AG04450 (cell line): ENCODE measurements at places on chromosomes 4 and X.

DNA sequence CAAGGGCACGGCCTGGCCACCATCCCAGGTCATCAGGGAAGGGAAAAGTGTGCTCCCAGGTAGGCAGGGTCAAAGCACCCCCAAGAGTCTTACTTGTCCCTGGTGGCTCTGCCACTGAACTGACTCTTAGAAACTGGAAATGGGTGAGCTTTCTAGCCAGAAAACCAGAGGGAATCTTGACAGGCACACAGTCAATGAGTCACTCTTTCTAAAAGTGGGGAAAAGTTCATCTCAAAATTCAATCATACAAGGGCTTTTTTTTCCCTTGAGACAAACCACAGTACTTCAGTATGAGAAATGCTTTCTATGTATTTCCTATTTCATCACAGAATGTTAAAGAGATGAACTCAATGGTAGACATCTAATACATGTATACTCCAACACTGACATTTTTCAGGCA lies 12.5 kb downstream of the HPF1 start:
- DNase-seq = no peak

- no peak for DNase-seq
Observed at GRCh38 chrX:124462931-124463330, 116.6 kb downstream of the SH2D1A start.

DNA sequence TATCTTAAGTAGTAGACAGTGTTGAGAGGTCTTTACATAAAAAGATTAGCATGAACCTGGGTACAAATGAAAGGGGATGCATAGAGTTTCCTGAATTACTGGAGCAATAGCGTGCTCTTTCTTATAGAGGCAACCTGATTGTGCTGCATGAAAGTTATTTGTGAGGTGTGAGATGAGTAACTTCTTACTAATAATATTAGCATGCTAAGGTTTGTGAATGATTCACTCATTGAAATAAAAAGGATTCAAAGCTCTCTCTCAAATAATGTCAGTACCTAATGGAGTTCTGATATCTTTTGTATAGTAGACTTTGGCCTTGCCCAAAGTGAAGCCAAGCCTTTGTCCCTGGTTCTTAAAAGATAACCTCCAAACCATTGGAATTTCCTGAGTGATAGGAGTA lies 131.0 kb upstream of the CXXC4 start:
- DNase-seq = no peak

DNA sequence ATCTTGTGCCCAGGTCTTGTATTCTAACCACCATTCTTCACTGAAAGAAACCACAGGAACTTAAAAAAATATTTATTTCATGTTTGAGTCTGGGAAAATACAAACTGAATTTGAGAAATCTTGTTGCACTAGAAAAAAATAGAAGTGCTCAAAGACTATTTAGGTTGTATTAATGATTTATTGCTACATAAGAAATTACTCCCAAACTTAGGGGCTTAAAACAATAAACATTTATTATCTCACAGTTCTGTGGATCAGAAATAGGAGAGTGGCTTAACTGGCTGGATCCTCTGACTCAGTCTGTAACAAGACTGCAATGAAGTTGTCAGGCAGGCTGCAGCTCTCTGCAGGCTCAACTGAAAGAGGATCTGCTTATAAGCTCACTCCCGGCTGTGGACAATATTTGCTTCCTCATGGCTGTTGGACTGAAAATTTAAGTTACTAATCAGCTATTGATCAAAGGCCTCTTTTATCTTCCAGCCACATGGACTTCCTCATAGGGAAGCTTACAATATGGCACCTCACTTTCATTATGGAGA lies 295.4 kb upstream of the FAM241A start:
- DNase-seq = no peak

DNA sequence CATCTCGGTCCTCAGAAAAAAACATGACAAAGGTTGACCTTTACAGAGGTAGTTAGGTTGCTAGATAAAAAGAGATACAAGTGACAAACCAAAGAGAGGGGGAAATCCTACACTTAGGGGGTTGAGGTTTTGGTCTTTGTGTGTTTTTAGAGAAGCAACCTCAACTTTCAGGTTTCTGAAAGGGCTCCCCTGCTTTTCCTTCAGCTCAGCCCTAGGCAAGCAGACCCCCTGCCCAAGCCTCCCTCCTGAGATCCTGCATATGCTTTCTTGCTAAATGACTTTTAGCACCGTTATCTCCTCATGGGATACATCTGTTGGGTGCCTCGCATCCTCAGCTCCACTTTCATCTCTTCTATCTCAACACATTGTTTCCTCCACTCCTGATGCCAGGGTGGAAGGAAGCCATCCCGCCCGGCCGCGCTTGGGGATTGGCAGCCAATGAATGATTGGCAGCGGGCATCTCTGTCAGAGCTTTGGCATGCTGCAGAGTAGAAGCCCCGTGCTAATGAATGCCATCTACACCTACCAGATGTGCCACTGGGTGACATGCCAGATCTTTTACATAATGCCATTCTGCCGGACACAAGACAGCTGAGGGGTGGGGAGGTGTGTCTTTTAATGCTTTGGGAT lies 15.0 kb upstream of the PRDM8 start:
- no peak for DNase-seq

DNA sequence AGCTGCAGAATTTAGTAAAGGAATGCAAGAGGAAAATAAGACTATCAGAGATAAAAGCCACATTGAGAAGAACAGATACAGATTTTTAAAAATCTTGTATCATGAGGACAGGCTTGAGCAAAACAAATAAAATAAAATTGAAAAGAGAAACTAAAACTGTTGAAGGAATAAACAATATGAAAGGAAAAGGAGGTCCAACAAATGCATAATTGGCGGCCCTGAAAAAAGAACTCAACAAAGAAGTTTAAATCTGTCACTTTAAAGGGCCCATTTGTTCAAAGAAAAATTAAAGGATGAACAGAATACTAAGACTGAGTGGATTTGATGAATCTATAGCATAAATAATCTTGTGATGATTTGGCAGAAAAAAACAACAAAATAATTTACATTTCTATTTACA lies 36.5 kb downstream of the TMPRSS11B start:
- DNase-seq = no peak

DNA sequence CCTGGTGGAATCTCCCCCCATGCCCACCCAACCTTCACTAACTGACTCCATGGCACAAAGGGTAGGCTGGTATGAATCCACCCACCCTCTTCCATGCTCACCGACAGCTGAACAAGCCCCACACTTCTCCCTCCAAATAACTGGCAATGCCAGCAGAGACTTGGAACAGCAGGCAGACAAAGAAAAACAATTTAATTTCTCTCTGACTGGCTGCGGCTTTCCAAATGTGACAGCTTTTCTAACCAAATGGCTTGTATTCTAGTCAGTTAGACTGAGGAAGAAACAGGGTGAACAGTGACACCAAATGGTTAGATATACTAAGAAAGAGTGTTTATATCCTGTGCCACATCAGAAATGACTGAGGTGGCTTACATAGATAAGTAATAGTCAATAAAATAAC lies 199.3 kb upstream of the ADAMTS3 start:
- no peak for DNase-seq

GRCh38 chr4:147518846-147519767 lies 38.2 kb downstream of the EDNRA start:
- peak; percentile 48 for DNase-seq

GRCh38 chr4:38034986-38035882 lies 75.0 kb downstream of the PTTG2 start:
- DNase-seq = peak; percentile 32

GRCh38 chrX:19866626-19867410 lies 20.6 kb downstream of the SH3KBP1 start:
- DNase-seq = no peak

DNA sequence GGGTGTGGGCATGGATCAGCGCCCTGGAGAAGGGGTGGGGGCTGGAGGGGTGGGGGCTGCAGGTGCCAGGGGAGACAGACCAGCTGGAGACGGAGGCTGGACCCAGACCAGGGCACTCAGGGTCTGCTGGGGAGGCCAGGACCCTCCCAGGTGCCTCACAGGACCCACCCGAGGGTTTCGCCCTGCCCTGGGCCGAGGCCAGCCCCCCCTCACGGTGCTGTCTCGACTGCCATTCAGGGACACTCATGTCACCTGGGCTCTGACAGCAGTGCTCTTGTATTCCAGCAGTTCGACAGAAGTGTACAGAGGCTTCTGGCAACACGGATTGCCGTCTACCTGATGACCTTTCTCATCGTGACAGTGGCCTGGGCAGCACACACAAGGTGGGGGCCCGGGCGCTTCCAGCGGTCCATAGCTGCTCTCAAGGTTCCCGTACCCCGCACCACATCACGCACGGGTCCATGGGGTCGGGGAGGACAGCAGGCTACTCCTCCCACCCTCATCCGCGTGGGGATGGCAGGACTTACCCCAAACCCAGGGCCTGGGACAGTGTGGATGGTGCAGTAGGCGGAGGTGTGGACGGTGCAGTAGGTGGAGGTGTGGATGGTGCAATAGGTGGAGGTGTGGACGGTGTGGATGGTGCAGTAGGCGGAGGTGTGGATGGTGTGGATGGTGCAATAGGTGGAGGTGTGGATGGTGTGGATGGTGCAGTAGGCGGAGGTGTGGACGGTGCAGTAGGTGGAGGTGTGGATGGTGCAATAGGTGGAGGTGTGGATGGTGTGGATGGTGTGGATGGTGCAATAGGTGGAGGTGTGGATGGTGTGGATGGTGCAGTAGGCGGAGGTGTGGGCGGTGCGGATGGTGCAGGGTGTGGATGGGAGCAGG lies 18.1 kb downstream of the TMEM175 start:
- DNase-seq = no peak

- peak; percentile 36 for DNase-seq
Observed at GRCh38 chrX:101659601-101660063, at the start of gene ARMCX2. ARMCX2 (minus strand) TSS chrX:101659850; CDS start chrX:101657588, 2,262 bp downstream.

- DNase-seq = no peak
Observed at GRCh38 chr4:7817877-7818398, 121.7 kb downstream of the AFAP1 start.

DNA sequence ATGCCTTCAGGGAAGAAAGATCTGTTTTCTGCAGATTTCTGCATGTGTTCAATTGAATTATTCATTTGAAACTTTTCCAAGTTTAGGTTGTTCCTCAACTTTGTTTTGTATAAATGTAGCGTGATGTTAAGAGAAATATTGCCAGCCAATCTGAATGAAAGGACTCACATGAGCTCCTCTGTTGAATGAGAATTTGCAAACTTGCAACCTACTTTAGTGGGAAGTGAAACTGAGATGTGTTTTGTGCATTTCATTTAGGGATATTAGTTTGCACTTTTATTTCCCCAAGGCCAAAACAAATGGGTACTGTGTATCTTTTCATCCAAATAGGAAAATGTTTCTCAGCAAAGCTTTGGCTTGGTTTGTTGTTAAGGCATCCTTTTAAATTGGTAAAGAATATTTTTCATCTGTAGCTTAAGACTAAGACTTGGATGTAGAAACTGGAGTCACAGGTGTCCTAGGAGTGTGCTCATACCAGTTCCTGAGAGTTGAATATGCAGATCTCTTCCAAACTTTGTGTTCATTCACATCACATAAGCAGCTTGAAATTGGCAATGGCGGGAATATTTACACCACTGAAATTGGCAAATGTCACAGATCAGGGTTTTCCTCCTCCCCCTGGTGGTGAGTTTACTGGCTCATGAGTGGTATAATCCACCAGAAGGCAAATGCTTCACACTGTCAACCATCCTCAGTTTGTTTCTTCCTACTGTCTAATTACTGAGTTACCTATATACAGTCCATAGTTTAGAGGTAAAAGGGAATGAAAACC lies 193.6 kb upstream of the BANK1 start:
- DNase-seq = no peak

DNA sequence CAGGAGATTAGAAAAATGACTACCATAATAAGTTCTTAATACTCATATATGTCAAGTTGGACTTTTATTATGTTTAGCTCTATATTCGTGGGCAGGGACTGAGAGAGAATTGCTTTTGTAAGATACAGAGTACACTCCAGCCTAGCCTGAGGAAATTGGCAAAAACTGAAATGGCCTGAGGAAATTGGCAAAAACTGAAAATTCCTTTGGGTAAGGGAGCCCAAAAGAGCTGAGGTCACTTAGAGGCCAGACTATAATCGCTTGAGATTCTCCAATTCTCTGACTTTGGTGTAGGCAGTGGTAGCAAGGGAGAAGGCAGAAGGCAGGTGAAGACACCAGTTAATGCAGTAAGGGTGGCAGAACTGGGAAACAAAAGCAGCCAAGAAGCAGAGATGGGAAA lies 124.5 kb upstream of the HCCS start:
- no peak for DNase-seq

DNA sequence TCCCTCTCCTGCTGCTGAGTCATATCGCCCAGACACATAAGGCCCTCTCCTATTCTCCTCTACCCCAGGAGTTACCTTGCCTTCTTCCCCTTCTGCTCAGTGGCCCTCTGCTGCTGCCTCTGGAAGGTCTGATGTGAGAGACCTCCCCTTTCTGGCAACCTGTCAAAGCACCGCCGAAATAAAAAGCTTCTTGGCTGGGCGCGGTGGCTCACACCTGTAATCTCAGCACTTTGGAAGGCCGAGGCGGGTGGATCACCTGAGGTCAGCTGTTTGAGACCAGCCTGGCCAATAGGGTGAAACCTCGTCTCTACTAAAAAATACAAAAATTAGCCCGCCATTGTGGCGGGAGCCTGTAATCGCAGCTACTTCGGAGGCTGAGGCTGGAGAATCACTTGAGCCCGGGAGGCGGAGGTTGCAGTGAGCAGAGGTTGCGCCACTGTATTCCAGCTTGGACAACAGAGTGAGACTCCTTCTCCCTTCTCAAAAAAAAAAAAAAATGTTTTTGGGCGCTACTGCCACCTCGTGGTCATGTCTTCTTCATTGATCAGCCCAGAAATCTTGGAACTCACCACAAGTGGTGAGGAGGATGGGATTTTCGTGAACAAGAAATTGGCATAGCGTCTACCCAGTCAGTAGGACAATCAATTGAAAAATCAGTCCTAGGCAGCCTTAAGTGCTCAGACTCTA lies 8.6 kb upstream of the ZXDA start:
- DNase-seq = no peak

GRCh38 chrX:20267931-20268701 lies 1.4 kb upstream of the RPS6KA3 start:
- no peak for DNase-seq

DNA sequence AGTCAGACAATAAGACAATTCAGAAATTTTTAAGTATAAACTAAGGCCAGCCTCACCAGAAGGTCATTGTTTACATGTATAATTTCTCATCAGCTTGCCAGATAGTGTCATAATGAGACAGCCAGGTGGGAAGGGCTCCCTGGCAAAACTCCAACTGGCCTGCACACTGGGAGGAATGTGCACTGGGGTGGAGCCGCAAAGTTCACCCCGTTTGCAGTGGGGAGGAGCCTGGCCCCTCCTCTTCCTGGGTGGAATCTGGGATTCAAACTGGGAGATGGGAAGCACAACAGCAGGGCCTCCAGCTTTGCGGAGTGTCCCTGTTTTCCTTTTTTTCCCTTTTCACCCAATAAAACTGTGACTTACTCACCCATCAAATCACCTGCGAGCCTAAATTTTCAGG lies 329.9 kb downstream of the SMARCA1 start:
- no peak for DNase-seq
